CD4-positive, alpha-beta T cell treated with Interleukin-17A for 1 hour (primary cell): ENCODE measurements at places on chromosomes 12 and 14.
A peak's percentile ranks its signal among the peaks of the same experiment; 100 is the strongest.

- no peak for DNase-seq
Observed at GRCh38 chr12:88566430-88566829, 13.8 kb downstream of the KITLG start.

- DNase-seq: no peak
Observed at GRCh38 chr12:26327975-26328644, 132.7 kb downstream of the SSPN start.

DNA sequence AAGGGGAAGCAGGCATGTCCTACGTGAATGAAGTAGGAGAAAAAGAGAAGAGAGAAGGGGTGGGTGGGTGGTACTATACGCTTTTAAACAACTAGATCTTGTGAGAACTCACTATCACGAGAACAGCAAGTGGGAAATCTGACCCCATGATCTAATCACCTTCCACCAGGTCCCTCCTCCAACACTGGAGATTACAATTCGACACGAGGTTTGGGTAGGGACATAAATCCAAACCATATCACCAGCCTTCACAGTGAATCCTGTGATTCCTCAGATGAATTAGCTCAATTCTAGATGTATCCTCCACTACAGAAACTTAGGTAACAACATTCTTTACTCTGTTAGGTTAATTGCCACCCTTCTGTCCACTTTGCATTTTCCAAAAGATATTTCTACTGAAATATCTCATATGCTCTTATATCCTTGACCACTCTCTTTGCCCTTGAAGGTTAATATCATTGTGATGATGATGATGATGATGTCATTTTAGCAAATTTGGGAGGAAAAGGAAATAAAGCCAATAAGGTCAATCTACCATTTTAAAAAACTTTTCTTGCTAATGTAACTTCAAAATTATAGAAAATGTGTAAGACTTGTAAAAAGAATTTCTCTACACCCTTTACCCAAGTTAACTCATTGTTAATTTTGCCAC is 23.2 kb upstream of the CCNT1 start:
- no peak for DNase-seq

- no peak for DNase-seq
Observed at GRCh38 chr12:50049254-50050118, 7.9 kb upstream of the ASIC1 start.

GRCh38 chr14:84041421-84041820 is 1488.5 kb upstream of the FLRT2 start:
- no peak for DNase-seq

- no peak for DNase-seq
Observed at GRCh38 chr12:59166457-59166856, 246.2 kb upstream of the LRIG3 start.

DNA sequence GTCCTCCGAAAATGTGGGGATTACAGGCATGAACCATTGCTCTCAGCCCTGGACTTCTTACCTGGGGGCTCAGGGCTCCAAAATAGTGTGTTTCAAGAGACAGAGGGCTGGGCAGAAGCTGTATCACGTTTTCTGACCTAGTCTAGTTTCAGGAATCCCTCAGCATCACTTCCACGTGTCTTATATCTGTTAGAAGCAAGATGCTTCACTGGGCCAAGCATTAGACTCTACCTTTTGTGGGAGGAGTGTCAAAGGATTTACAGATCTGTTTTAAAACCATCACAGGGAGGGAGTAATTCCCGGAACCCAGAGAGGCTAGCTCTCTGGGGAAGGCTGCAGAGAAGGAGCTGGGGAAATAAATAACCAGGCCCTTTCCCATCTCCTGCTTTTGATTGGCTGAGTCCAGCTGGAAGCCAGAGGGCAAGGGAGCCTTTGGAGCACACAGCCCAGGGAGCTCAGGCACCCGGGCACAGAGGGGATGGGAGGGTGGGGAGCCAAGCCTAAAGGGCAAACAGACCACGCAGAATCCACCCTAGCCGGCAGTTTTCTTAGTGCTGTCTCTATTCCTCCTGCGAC is 33.3 kb upstream of the ALDH2 start:
- no peak for DNase-seq

DNA sequence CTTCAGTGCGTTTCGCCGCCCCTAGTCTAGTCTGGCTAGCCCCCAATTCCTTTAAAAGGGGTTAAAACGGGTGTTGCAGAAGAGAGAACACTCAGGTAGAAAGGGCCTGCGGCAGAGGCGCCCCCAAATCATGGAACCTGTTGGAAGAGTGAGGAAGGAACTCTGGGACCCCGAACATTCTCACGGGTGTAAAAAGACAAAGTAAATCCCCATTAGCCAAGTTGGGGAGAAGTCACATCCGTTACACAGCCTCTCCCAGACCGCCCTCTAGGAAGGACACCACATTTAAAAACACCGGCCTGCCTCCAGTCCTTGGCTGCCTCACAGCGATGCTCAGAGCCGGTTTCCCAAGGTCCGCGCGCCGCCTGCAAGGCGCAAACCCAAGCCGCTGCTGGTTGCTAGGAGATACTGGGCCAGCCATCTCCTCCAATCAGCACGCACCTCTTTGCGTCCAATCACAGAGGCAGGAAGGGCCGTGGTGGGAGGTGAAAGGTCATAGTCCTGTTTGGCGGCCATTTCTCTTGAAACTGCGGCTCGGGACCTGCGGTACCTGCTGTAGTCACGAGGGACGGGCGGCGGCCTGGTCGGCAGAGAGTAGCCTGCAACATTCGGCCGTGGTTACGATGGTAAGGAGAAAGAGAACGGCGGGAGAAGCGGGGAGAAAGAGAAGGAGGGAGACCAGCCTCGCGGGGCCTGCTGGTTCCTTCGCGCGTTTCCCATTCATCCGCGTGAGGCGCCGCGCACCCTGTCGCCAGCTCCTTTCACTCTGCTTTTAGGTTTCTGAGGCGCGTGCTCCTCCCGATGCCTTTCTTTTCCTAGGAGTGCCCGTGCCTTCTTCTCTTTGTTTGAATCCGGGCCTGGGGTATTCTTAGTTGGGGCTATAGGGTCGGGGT is at the start of gene SNRPF:
TSS of gene SNRPF (plus strand) at position 502 of the 893 bp plus-strand sequence. CDS start at position 624, 122 bp downstream.
- peak; percentile 97 for DNase-seq

GRCh38 chr12:131940141-131940547 is 9.6 kb upstream of the EP400 start:
- DNase-seq: no peak

GRCh38 chr14:80388980-80389711 is 177.8 kb upstream of the DIO2 start:
- DNase-seq: no peak

- no peak for DNase-seq
Observed at GRCh38 chr12:116539361-116539771, 19.8 kb upstream of the MAP1LC3B2 start.

DNA sequence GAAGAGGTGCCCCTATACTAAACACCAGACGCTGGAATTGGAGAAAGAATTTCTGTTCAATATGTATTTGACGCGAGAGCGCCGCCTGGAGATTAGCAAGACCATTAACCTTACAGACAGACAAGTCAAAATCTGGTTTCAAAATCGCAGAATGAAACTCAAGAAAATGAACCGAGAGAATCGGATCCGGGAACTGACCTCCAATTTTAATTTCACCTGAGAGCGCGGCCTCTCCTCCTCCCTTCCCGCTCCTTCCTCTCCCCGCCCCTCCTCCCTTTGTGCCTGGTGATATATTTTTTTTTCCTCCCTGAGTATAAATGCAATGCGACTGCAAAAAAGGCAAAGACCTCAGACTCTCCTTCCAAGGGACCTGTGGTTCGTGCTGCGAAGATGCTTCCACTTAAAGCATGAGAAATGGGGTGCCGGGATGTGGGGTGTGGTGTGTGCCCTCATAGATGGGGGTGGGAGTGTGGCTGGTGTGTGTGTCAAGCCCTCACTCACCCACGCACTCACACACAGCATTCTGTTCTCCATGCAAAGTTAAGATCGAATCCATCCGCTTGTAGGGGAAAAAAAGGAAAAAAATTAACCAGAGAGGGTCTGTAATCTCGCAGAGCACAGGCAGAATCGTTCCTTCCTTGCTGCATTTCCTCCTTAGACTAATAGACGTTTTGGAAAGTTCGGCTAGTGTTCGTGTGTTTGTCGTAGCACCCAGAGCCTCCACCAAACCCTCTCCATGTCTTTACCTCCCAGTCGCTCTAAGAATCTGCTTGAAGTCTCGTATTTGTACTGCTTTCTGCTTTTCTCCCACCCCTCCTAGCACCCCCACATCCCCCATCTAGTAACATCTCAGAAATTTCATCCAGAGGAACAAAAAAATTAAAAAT is 4.5 kb downstream of the HOXC10 start:
- DNase-seq: no peak

GRCh38 chr14:32324601-32325000 is 4.5 kb upstream of the AKAP6 start:
- DNase-seq: no peak
